ENCODE measurements at places on chromosomes 1 and 21. TPM values are rescaled to one million over a fixed set of nuclear protein-coding genes. Genes with fewer than 3 reads are reported as not detected.

Gene TRIM45
- 0.29 TPM for total RNA-seq

GRCh38 chr1:169367096-169367685, 406 bp downstream of the NME7 start:
- peak; percentile 25 for DNase-seq

GRCh38 chr1:51203121-51203873, 32.8 kb upstream of the RNF11 start:
- DNase-seq: no peak

GRCh38 chr1:53508991-53509666, 49.9 kb downstream of the DMRTB1 start:
- DNase-seq: no peak

Measured in stomach (tissue), 19 donors.